ENCODE measurements at places on chromosomes 3 and 15.

- no peak for DNase-seq
Measured at GRCh38 chr15:36529296-36530011, 50.0 kb upstream of the CDIN1 start.

DNA sequence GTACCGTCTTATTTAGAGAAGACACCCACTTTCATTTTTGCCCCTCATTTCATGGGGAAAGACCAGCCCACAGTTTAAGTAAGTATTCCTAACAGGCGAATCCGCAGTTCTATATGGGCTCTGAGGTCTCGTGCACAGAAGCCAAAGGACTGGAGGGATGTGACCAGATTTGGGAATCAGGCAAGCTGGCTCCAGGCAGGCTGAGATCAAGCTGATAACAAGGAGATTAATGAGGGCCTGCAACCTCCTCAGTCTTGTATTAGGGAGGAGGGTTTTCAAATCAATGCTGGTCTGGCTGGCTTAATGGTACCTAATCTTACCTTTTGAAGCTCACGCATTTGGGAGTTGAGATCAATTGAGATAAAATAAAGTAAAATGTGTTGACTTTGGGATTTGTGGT lies 15.3 kb downstream of the ST8SIA2 start:
- DNase-seq: no peak

- DNase-seq: no peak
Measured at GRCh38 chr3:124088801-124089200, 96.9 kb upstream of the ROPN1 start.

GRCh38 chr3:195907934-195908693 lies at the start of gene TNK2:
TNK2 (minus strand) TSS chr3:195908551; CDS start chr3:195888588, 19,963 bp downstream.
- DNase-seq: peak; percentile 9

GRCh38 chr3:25235466-25235865 lies 192.6 kb upstream of the RARB start:
- DNase-seq: no peak

GRCh38 chr3:197169028-197169427 lies 129.4 kb downstream of the DLG1 start:
- no peak for DNase-seq

- DNase-seq: no peak
Measured at GRCh38 chr3:194315965-194316361, 35.2 kb downstream of the CPN2 start.

DNA sequence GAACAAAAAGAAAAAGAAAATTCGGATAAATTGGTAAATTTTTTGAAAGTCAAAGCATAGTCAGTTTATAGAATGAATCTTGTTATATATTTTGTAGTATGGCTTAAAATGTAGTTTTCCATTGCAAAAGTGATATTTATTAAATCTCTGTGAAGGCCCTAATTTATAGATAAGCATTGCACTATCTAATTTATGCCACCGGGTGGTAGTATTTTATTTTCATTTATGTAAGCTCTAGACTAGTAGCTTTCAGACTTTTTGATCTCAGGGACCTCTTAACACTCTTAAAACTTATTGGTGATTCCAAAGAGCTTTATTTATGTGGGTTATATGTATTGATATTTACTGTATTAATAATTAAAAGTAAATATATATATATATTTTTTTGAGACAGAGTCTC lies 133.9 kb upstream of the LRRFIP2 start:
- no peak for DNase-seq

GRCh38 chr15:63169788-63170187 lies 12.5 kb upstream of the RPS27L start:
- no peak for DNase-seq

- no peak for DNase-seq
Measured at GRCh38 chr3:120025520-120025919, 68.7 kb downstream of the GSK3B start.

- DNase-seq: no peak
Measured at GRCh38 chr15:74727727-74728126, 2.4 kb upstream of the CYP1A1 start.

DNA sequence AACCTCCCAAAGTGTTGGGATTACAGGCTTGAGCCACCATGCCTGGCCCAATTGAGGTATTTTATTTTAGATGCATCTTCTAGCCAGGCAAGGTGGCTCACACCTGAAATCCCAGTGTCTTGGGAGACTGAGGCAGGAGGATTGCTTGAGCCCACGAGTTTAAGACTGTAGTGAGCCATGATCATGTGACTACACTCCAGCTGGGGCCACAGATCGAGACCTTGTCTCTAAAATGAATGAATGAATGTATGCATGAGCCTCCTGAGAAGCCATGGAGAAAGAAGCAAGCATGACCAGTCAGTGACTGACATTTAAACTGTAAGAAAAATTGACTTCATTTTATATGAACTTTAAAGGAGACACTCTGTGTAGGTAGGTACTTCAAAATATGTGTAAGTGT lies 105.7 kb downstream of the ZNF609 start:
- DNase-seq: no peak

- DNase-seq: no peak
Measured at GRCh38 chr15:49521802-49522201, 98.8 kb downstream of the FGF7 start.

DNA sequence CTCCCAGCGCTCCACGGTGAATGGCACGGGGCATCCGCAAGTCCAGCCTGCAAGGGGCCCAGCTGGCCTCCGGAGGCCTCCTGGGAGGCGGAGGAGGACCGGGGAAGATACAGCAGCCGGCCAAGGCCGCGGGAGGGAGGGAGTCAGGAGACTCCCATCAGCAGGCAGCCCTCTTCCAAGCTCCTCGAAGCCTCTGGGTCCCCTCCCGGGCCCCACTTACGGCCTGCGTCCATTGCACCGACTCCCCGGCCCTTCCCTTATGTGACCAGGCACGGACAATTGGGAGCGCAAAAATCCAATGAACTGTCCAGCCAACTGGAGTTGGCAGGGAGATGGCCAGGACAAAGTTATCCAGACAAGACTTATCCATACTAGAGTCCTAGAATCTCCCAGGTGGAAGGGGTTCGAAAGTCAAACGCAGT lies 668 bp downstream of the MFGE8 start:
- DNase-seq: no peak

- peak; percentile 17 for DNase-seq
Measured at GRCh38 chr3:20173844-20174410, 12.1 kb downstream of the SGO1 start.

- no peak for DNase-seq
Measured at GRCh38 chr3:12656193-12656592, 7.7 kb downstream of the RAF1 start.

DNA sequence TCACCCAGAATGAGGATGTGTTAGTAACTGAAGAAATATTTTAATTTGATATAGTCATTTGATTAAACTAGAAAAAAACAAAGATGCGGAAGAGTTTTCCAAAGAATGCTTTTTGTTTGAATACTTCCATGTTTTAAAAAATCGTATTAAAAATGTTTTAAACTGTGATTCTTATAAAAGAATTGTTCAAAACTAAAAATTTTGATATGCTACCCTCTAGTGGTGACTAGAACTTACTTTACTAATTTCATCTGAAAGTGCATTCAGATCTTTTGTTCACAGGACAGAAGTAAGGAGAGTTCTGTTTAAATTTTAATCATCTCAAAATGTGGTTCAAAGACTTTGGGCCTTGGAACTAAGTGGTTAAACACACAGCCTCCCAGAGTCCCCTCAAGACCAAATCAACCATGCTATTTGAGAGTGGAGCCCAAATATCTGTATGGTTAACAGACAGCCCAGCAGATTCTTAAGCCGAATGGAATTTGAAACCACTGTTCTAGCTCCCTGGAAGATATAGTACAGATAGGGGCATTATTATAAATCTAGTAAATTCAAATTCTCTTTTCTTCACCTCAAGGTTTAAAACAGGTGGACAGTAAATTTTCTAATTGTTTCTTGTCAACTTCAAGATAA lies 45.2 kb upstream of the SYNPR start:
- no peak for DNase-seq

GRCh38 chr3:167899093-167899492 lies 163.6 kb downstream of the SERPINI1 start:
- no peak for DNase-seq

GRCh38 chr15:40637221-40637745 lies 43.2 kb downstream of the KNL1 start:
- DNase-seq: no peak

All from NCI-H1092 (cell line).